ENCODE measurements at places on chromosomes 4 and X. TPM values are rescaled to one million over a fixed set of nuclear protein-coding genes. Genes with fewer than 3 reads are reported as not detected.

PNPLA4 gene
- total RNA-seq, result 11.8 TPM

PDCL2 gene
- not detected for total RNA-seq

RASSF6 gene
- total RNA-seq, result not detected

RAB33A gene
- total RNA-seq, result 1.8 TPM

APLN gene
- total RNA-seq, result 0.83 TPM

SPATA4 gene
- total RNA-seq, result 0.15 TPM

FGB gene
- not detected for total RNA-seq

NUDT10 gene
- 1.1 TPM for total RNA-seq

RAI2 gene
- total RNA-seq, result not detected

Data from smooth muscle cell of the coronary artery (primary cell).